ENCODE measurements at places on chromosomes 7 and 10.

DNA sequence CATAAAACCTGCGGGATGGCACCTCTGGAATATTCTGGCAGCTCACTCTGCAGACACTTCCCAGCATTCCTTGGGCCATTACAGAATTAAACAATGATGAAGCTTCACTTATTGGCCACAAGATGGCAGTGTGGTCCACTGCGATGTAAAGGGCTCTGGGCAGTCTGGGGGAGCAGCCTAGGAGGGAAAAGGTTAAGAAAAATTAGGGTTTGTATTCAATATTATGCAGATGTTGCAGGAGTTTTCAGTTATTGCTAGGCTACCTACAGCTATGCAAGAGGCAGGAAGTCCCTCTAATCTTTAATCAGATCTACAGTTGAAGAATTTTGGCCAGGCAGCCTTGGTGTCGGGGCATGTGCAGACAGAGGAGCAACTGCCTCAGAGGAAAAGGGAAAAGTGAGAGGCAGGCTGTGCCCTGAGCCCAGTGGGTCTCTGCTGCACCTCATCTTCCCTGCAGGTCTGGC lies 233.2 kb upstream of the PRSS1 start:
- DNase-seq: peak; percentile 59

DNA sequence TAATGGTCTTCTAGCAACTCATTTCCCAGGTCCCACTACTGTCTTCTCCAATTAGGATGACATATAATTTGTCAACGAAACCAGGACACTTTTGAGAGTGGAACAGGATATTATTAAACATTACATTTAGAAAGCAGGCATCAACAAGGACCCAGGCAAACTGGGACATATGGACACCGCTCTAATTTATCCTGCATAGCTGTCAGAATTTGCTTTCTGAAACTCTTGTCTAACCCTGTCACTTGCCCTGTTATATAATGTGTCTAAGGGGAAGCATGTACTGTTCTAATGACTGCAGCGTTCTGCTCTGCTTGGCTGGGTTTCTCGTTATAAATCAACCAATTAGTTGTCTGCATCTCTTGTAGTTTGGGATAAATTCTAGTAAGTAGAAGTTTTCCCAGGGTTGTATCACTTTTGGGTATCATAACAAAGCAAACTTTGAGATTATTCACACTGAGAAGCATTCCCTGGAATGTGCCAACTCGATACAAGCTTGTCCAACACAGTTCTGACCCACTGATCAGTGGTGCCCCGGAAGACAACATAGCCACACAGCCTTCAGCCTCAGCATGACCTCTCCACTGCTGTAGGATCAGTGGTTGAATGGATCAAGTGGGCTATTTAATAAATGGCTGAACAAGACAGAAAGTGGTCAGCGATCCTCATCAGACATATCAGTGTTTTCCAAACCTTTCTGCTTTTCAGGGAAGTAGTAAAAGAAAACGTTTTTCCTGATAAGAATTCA lies 228.1 kb downstream of the KIF20B start:
- DNase-seq: no peak

DNA sequence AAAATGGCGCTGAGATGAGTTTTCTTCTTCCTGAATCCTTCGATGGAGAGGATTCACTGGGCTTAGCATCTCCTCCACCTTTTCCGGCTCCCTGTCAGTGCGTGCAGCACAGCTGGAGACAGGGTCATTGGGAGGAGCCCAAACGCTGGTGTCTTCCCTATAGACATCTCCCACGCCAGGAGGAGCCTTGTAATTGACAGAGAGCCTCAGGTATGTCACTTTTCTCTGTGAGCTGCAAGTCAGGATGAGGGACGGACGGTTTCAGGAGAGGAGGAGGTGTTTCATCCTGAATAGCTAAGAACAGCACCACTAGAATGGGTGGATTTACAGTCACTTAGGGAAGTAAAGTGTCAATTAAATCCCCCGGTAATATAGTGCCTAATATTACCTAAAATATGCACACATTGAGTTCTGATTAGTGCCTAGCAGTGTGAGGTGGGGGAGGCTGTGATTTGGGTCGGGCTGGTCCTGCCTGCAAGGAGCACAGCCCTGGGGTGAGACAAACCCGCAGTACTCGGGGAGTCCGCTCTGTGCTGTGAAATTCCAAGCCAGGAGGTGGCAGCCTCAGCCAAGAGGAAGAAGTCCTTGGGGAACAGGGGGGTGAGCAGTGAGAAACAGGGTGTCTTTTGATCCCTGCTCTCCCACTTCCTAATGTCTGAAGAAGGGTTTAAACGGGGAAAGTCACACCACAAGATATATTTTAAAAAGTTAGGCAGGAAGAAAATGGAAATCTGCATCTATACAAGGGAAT lies 28.2 kb downstream of the IL15RA start:
- no peak for DNase-seq

GRCh38 chr10:78396754-78397153 lies 363.1 kb downstream of the RPS24 start:
- no peak for DNase-seq

DNA sequence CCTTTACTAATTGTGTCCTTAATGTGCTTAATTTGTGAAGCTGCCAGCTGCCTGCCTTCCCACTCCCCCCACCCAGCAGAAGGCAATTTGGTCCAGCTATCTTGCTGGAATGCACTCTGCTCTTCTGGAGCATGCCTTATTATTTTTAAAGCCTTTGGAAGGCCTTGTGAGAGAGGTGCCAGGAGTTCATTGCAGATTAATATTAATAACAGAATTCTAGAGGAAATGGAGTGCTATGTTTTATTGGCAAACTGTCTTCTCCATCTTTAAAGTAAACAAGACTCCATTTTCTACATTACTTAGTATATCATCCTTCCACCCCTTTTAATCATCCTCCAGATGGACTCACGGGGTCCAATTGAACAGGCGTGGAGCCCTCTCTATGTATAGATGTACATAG lies 50.8 kb upstream of the ZNF32 start:
- DNase-seq: no peak

DNA sequence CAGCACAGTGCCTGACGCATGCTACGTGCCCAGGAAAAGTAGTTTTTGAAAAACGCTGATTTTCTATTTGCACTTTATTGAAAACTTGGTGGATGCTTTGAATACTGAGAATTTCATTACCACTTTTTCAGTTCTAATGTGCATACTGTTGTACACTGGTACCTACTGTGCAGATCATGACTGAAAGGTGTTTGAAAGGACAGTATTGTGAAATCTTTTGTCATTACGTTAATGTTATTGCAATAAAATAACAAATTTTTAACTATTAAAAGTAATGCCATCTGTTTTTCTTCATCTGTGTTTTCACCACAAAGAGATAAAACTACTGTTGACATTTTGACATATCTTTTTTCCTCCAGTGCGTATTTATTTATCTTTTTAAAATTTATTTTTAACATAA lies 42.1 kb downstream of the CNNM2 start:
- DNase-seq: no peak

- no peak for DNase-seq
Observed at GRCh38 chr10:102791754-102792395, 45.3 kb downstream of the CYP17A1 start.

DNA sequence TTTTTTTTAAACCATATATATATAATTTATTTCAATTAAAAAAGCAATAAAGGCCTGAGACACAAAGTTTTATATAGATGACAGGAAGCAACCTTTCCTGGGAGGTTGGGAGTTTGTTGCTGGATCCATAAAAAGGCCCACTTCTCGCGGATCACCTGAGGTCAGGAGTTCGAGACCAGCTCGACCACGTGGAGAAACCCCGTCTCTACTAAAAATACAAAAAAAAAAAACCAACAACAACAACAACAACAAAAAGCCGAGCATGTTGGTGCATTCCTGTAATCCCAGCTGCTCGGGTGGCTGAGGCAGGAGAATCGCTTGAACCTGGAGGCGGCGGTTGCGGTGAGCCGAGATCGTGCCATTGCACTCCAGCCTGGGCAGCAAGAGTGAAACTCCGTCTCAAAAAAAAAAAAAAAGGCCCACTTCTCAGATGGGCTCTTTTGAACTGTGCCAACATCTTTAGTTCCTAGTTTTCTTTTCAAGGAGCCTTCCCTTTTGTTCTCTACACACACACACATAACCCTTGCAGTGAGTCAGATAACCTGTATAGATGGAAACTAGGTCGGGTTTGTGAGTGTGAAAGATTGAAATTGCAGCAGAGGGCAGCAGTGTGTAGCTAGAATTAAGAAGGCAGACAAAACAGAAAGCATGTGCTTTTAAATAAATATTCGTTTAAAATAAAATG lies 1.2 kb upstream of the SMNDC1 start:
- DNase-seq: peak; percentile 44
